ENCODE measurements at places on chromosomes 2 and 18. TPM values are rescaled to one million over a fixed set of nuclear protein-coding genes. Genes with fewer than 3 reads are reported as not detected.

Gene SCN1A
- not detected for total RNA-seq

Gene CYP1B1
- 19.4 TPM for total RNA-seq

Gene TUBA4B
- total RNA-seq, result not detected

Gene SFTPB
- total RNA-seq, result not detected

Gene IL1RL1
- total RNA-seq, result 0.35 TPM

Gene AQP12B
- not detected for total RNA-seq

Gene SOX11
- total RNA-seq, result not detected

Gene ZNF396
- 1.7 TPM for total RNA-seq

Gene BBS5
- total RNA-seq, result 3.8 TPM

Gene GALM
- total RNA-seq, result 107 TPM

DNA sequence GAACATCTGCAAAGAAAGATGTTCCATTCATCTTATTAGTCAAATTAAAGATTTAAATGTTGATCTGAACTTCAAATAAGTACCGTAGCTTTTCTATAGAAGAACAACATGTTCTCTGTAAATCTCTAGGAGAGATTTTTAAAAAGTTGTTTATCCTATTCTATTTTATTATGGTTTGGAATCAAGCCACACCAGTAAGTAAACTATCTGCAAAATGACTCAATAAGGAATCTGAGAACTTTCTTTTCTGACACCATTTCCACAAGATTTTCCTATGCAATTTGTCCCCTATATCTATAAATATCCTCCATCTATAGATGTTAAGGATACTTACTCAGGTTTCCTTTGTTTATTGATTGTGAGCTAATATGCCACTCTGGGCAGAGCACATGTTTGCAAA lies 736.6 kb downstream of the CBLN2 start:
- no peak for DNase-seq
- no peaks in the 10 kb centered on the region for H3K4me1 ChIP-seq
- no peaks in the 10 kb centered on the region for H3K27me3 ChIP-seq
- H3K36me3 ChIP-seq, result no peaks in the 10 kb centered on the region
- no peak overlapping the region for H3K4me3 ChIP-seq
- no peak overlapping the region for H3K27ac ChIP-seq

GRCh38 chr2:13545320-13545719 lies 828.6 kb downstream of the TRIB2 start:
- no peaks in the 10 kb centered on the region for H3K27me3 ChIP-seq
- H3K4me1 ChIP-seq, result no peaks in the 10 kb centered on the region

DNA sequence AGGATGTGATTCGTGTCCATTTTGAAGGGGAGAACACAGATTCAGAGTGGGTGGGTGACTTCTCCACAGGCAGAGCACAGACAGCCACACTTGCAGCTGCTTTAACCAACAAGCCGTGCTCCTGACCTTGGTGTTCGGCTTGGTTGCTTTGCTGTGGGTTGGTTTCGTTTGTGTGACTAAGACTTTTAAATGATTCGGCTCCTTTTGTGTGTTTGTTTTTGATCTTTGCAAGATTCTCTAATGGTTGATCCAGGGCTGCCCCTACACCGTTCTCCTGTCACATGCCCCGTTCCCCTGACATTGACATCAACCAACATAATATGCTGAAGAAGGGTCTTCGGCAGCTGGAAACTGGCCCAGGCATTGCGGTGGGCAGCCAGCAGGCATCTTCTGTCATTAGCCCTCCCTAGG lies 95.9 kb upstream of the MBOAT2 start:
- H3K4me1 ChIP-seq, result no peaks in the 10 kb centered on the region
- H3K27me3 ChIP-seq, result no peaks in the 10 kb centered on the region
- H3K27ac ChIP-seq, result no peak overlapping the region
- H3K4me3 ChIP-seq, result no peak overlapping the region
- no peak for DNase-seq

DNA sequence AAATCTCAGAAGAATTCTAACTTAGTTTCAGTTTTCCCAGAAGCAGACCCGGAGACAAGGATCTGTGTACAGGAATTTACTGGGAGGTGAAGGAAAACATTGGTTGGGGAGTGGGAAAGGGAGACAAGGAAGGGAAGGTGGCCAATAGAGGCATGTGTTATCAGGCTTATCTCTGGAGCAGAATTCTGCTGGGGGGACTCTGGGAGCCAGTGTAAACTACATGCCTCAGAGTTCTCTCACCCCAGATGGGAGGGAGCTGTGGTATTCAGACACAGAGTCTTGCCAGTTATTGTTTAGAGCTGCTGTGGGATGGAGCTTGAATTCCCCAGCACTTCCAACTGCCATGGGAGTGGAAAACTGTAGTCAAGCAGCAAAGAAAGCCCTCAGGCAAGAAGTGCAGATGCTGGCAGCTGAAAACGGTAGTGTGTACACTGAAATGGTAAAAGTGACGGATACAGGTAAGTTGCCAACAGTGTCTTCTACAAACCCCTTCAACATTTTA lies 19.0 kb downstream of the DNPEP start:
- H3K4me1 ChIP-seq, result no peaks in the 10 kb centered on the region
- no peaks in the 10 kb centered on the region for H3K27me3 ChIP-seq
- H3K4me3 ChIP-seq, result no peak overlapping the region
- no peak overlapping the region for H3K27ac ChIP-seq
- peaks cover 3% of the 10 kb centered on the region for H3K36me3 ChIP-seq

- H3K27ac ChIP-seq, result no peak overlapping the region
- H3K27me3 ChIP-seq, result no peaks in the 10 kb centered on the region
- DNase-seq, result no peak
- no peak overlapping the region for H3K4me3 ChIP-seq
- H3K4me1 ChIP-seq, result no peaks in the 10 kb centered on the region
Observed at GRCh38 chr2:217981084-217981730, 21.6 kb downstream of the TNS1 start.

- H3K4me3 ChIP-seq, result no peak overlapping the region
- no peaks in the 10 kb centered on the region for H3K4me1 ChIP-seq
- DNase-seq, result no peak
- no peaks in the 10 kb centered on the region for H3K36me3 ChIP-seq
- H3K27me3 ChIP-seq, result no peaks in the 10 kb centered on the region
Observed at GRCh38 chr2:46142546-46143428, 154.4 kb upstream of the EPAS1 start.

GRCh38 chr2:196168181-196168580 lies 3.2 kb downstream of the STK17B start:
- H3K27ac ChIP-seq, result peak overlapping the region; percentile 98
- H3K4me1 ChIP-seq, result peaks cover 41% of the 10 kb centered on the region
- no peaks in the 10 kb centered on the region for H3K27me3 ChIP-seq
- peak overlapping the region; percentile 88 for H3K4me3 ChIP-seq
- peaks cover 12% of the 10 kb centered on the region for H3K36me3 ChIP-seq
- no peak for DNase-seq

DNA sequence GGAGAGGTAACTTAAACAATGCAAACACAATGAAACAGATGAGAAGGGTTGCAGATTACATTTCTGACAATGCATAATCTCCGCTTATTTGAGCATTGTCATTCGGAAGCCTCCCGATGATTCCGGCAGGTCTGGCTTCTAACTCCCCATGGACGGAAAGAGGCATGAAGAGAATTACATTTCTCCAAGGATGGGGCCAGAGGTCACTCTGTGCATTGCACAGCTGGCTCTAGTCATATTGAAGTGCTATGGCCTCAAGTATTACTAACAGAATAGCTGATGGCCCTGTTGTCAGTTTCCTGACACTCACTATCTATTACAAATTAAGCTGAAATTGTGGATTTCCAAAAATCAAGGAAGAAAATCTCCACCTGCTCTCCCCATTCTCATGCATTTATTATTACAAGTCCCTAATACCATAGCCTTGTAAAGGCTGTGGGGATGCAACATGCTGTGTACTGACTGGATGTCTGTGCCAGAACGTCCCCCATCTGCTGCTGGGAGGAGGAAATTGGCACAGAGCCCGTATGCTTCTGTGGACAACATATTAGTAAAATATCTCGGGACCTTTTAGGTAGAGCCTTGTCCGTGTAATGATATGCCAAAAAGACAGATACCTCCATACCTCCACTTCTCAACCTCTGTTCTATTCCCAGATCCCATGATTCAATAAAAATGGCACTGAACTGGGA lies 168.1 kb downstream of the SETBP1 start:
- no peaks in the 10 kb centered on the region for H3K27me3 ChIP-seq
- H3K4me1 ChIP-seq, result no peaks in the 10 kb centered on the region
- H3K27ac ChIP-seq, result no peak overlapping the region
- DNase-seq, result no peak
- no peak overlapping the region for H3K4me3 ChIP-seq
- H3K36me3 ChIP-seq, result no peaks in the 10 kb centered on the region

GRCh38 chr2:43218155-43218701 lies 8.2 kb downstream of the ZFP36L2 start:
- H3K27ac ChIP-seq, result peak overlapping the region; percentile 97
- no peaks in the 10 kb centered on the region for H3K27me3 ChIP-seq
- peak overlapping the region; percentile 37 for H3K4me3 ChIP-seq

DNA sequence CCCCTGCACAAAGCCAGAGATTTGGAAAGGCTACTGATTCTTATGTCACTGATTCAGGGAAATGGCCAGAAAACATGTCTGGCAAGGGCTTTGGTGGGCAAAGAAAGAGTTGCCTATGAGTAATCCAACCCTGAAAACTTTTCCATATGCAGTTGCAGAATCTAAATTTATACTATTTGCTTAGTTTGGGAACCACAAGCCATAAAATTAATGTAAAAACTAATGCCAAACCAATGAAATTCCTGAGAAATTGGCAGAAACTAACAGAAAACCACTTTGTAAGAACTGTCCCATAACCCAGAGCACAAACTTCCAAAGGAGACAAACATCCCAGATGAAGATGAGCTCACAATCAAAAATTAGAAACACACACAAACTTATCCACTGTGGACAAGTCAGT lies 48.8 kb downstream of the TCF4 start:
- no peak for DNase-seq
- no peaks in the 10 kb centered on the region for H3K36me3 ChIP-seq
- H3K27ac ChIP-seq, result no peak overlapping the region
- H3K4me3 ChIP-seq, result no peak overlapping the region
- no peaks in the 10 kb centered on the region for H3K4me1 ChIP-seq

DNA sequence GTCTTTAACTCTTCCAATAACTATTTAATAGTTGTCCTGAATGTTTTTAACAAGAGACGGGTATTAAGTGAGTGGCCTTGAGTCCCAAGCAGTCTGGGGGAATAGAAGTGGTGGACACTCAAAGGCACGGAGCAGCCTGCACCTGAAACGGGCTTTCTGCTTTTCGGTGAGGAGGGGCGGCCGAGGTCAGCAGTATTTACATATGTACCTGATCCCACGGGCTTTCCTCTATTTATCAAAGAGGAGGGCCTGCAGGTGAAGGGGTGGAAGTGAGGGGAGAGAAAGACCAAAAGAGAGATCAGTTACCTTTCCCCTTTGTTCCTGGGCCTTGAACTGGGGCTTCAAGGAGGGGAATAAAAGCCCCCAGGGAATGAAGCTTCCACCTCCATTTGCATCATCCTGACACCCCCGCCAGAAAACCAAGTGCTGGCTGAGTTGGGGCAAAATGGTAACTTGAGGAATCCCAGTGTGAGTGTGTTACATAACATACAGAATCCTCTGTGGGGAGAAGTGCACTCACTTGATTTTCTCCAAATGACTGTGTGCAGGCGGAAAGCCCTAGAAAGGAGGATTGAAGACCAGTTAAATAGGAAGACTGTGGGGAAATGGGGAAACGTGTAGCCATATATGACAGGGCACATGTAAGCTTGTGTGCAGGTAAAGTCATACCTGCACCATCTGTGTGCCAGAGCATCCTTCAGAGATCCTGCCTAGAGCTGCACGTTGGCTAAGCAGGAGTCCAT lies 12.4 kb downstream of the POU3F3 start:
- no peak overlapping the region for H3K4me3 ChIP-seq
- H3K27me3 ChIP-seq, result peaks cover 38% of the 10 kb centered on the region

DNA sequence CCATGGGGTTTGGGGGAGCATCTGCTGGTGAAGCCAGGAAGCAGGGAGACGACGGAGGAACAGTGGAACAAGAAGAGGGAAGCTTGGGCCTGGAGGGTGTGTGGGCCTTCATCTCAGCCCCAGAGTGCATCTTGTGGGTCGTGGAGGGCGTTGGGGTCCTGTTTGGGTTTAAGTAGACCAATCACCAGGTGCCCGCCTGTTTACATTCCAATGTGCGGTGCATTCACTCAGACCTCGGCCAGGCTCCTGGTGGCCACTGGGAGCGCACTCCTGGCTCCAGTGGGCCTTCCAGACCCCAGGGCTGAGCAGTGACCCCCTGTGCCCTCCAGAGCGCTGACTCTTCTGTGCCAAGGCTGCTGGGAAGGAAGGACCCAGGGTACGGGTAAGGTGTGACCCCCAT lies 293.7 kb downstream of the NDUFA10 start:
- no peak for DNase-seq
- no peak overlapping the region for H3K4me3 ChIP-seq
- H3K36me3 ChIP-seq, result no peaks in the 10 kb centered on the region
- H3K4me1 ChIP-seq, result no peaks in the 10 kb centered on the region
- H3K27ac ChIP-seq, result no peak overlapping the region

DNA sequence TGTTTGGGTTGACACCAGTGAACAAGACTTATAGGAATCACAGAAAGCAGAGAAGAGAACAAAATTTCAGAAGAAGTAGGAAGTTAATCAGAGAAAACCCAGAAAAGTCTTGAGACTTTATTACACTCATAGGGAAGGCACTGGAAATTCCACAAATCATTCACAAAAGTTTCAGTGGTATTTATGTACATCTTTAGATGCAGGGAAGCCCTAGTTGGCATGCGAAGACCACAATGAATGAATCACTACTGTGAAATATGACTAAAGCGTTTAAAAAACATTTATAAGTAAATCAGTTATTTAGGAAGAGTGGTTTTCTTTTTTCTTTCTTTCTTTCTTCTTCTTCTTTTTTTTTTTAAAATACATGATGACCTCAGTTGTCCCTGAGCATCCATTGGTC lies 105.1 kb downstream of the NUP35 start:
- no peak for DNase-seq
- no peak overlapping the region for H3K4me3 ChIP-seq
- H3K4me1 ChIP-seq, result no peaks in the 10 kb centered on the region
- H3K36me3 ChIP-seq, result no peaks in the 10 kb centered on the region
- no peak overlapping the region for H3K27ac ChIP-seq

DNA sequence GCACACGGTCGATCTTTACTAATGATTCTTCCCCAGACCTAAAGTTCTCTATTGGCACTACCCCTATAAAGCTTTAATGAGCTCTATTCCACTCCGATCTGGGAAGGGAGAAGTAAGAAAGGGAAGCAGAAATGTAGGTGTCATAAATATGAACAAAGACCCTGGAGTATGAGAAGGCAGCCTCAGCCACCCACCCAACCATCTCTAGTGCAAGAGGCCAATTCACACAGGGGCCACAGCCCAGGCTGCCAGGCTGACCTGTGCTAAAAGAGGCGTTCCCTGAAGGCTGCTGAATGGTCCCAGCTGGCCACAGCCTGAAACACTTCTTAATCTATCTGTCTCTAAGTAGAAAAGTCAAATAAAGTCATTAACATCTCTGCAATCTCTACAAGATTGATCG lies 60.1 kb upstream of the ACTR3 start:
- H3K4me1 ChIP-seq, result no peaks in the 10 kb centered on the region
- no peaks in the 10 kb centered on the region for H3K36me3 ChIP-seq
- H3K27me3 ChIP-seq, result no peaks in the 10 kb centered on the region
- no peak for DNase-seq
- no peak overlapping the region for H3K4me3 ChIP-seq

- no peak overlapping the region for H3K4me3 ChIP-seq
- H3K27ac ChIP-seq, result no peak overlapping the region
- DNase-seq, result no peak
- H3K4me1 ChIP-seq, result no peaks in the 10 kb centered on the region
- H3K27me3 ChIP-seq, result no peaks in the 10 kb centered on the region
Observed at GRCh38 chr2:165456027-165456426, 13.5 kb upstream of the CSRNP3 start.

GRCh38 chr2:179059026-179059700 lies 9.2 kb upstream of the CCDC141 start:
- no peak for DNase-seq
- no peaks in the 10 kb centered on the region for H3K36me3 ChIP-seq
- H3K4me3 ChIP-seq, result no peak overlapping the region
- no peak overlapping the region for H3K27ac ChIP-seq
- no peaks in the 10 kb centered on the region for H3K27me3 ChIP-seq
- no peaks in the 10 kb centered on the region for H3K4me1 ChIP-seq

Measured in CD8-positive, alpha-beta memory T cell (primary cell).